ENCODE measurements at places on chromosomes 1 and 21.

DNA sequence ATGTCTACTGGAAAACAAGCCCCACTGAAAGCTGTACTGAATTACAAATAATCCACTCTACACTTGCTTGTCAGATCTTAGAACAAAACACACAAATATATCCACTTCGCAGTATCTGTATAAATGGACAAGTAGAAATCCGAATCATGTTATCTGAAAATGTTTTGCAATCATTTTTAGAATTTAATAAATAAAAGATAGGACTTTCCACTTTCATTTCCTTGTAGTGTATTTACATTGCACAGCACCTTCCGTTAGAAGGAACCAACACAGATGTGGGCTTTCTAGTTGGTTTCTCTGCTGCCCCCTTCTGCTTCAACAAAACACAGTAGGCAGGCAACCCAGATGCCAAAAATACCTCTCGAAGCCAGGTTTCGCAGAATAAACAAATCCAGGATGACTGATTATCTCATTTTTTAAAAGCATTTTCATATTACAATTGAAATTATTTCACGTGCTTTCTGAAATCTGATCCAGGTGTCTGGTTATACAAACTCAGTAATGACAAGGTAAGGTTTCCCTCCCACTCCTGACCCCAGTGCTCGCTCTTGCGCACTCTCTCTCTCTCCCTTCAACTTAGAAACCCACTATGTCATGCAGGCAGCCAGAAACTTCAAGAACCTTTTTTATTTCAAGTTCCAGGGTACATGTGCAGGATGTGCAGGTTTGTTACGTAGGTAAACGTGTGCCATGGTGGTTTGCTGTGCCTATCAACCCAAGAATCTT lies 389.9 kb downstream of the SMYD3 start:
- DNase-seq, result no peak

GRCh38 chr1:109803901-109804331 lies 40.2 kb upstream of the EPS8L3 start:
- DNase-seq, result no peak

DNA sequence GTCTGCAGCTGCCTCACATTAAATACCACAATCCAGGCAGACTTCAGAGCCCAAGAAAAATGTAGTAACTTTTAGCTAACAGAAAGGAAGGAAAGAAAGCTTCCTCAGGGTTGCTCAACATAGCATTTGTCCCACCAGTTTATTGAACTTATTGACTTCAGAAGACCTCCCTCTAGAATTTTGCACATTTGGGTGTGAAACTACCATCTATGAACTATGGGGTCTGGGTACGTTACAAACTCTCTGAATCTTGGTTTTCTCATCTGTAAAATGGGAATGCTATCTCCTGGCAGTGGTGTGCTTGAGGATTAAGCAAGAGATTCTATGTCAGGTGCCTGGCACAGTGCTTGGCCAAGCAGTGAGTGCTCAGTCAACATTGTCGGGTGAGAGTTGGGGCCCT lies at the start of gene ZP4:
ZP4 (minus strand) TSS at position 101 of the 400 bp plus-strand sequence. CDS start 287 bp downstream, outside the sequence.
- no peak for DNase-seq

- DNase-seq, result no peak
Observed at GRCh38 chr1:39491146-39491921, at the start of gene BMP8A. Gene BMP8A (plus strand): TSS chr1:39491636. CDS start chr1:39491992, 356 bp downstream.

DNA sequence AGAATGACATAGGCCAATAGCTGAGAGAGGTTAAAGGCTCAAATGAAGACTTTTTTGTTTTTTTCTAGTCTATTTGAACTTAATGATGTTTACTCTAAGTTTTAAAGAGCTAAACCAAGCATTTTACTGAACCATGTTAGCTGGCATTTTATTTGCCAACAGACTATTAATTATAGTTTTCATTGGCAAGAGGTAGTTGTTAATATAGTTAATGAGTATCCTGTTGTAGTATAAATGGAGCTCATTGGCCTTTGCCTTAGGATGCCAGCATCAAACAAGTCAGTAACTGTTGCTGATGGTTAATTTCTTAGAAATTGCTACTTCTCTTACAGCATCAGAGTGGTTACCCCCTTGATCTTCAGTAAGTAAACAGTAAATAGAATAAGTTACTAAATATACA lies 339.0 kb upstream of the B3GALT2 start:
- DNase-seq, result no peak

All from tibial nerve (tissue), 4 donors.